Fibroblast of lung (primary cell): ENCODE measurements at places on chromosomes 4 and X. TPM values are rescaled to one million over a fixed set of nuclear protein-coding genes. Genes with fewer than 3 reads are reported as not detected.

DNA sequence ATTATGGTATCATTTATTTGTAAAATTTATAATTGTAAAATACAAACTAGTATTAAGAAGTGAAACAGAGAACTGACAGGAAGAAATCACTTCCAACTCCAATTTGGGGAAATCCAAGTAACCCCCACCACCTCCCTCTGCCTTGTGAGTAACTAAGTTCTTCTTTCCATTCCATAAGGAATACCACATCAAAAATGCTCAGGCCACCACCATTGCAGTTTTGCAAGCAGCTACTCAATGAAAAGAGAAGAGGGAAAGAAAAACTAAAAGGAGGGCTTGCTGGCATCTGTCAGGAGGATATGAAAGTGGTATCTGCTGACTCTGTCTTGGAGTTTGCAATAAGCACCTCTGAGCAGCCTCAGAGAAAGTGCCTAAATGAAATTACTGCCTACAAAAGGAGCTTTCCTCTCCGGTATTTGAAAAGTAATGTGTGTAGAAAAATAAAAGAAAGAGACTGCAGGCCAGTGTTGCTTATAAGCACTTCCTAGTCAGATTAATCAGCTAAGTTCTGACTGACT, 228.7 kb downstream of the OPHN1 start:
- no peaks in the 10 kb centered on the region for H3K27me3 ChIP-seq
- no peak overlapping the region for H3K27ac ChIP-seq
- H3K4me1 ChIP-seq, result no peaks in the 10 kb centered on the region
- no peak overlapping the region for H3K4me3 ChIP-seq

GRCh38 chrX:75968293-75968692, 183.2 kb upstream of the MAGEE2 start:
- DNase-seq, result no peak
- no peak overlapping the region for H3K27ac ChIP-seq
- H3K27me3 ChIP-seq, result no peaks in the 10 kb centered on the region
- H3K4me3 ChIP-seq, result no peak overlapping the region

BRS3 gene
- total RNA-seq, result not detected in 2 replicates

- H3K27me3 ChIP-seq, result no peaks in the 10 kb centered on the region
- H3K27ac ChIP-seq, result no peak overlapping the region
- H3K4me1 ChIP-seq, result peaks cover 13% of the 10 kb centered on the region
- H3K4me3 ChIP-seq, result no peak overlapping the region
Measured at GRCh38 chr4:76637712-76638361, 202.8 kb downstream of the SHROOM3 start.

GRCh38 chr4:41281038-41281634, 24.4 kb downstream of the UCHL1 start:
- H3K4me1 ChIP-seq, result no peaks in the 10 kb centered on the region
- H3K36me3 ChIP-seq, result no peaks in the 10 kb centered on the region
- H3K4me3 ChIP-seq, result no peak overlapping the region
- DNase-seq, result peak; percentile 88
- no peaks in the 10 kb centered on the region for H3K27me3 ChIP-seq

DNA sequence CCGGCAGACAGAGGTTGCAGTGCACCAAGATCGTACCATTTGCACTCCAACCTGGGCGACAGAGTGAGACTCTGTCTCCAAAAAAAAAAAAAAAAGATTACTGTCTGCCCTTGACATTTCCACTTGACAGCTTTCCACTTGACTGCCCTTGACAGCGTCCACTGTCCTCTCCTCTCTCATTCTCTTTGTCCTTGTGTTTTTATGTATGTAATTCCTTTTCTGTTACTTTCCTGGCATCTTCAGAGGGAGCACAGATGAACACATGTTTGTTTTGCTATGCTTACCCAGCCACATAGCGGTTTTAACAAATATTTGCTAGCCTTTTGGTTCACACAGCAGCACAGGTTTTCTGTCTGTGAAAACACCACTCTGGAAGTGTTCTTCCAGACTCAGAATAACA, 26.2 kb downstream of the SYAP1 start:
- no peaks in the 10 kb centered on the region for H3K27me3 ChIP-seq
- no peaks in the 10 kb centered on the region for H3K4me1 ChIP-seq
- peaks cover 6% of the 10 kb centered on the region for H3K36me3 ChIP-seq
- no peak overlapping the region for H3K4me3 ChIP-seq

GPR50 gene
- total RNA-seq, result not detected in 2 replicates

DNA sequence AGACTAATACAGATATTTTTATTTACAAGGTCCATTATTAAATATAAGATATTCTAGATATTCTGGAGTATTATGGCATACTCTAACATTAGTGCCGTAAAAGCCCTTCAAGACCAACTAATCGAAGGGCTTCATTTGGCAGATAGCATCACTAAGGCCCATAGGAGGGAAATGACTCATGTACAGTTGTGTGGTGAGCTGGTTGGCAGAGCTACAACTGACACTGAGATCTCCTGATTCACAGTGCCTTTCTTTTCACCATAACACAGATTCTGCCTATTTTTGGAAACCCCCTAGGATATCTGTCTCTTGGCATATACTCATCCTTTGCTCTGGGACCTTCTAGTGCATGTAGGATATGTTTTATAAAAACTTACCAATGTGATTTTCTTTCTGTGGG, 201.7 kb upstream of the AFF2 start:
- H3K27me3 ChIP-seq, result no peaks in the 10 kb centered on the region
- peak; percentile 66 for DNase-seq
- no peaks in the 10 kb centered on the region for H3K36me3 ChIP-seq
- no peak overlapping the region for H3K27ac ChIP-seq

DNA sequence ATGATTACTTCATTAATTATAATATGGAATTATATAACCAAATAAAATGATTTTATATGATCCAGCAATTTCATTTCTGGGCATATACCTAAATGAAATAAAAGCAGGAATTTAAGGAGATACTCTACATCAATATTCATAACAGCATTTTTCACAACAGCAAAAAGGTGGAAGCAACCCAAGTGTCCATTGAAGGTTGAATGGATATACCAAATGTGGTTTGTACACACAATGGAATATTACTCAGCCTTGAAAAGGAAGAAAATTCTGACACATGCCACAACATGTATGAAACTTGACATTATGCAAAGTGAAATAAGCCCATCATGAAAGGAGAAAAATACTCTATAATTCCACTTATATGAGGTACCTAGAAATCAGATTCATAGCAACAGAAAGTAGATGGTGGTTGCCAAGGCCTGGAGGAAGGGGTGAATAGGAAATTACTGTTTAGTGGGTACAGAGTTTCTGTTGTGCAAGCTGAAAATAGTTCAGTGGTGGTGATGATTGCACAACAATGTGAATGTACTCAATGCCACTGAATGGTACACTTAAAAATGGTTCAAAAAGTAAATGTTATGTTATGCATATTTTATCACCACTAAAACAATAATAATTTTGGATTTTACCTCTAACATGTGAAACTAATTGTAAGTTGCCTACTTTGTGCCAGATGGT, 471.5 kb downstream of the SPRY1 start:
- no peaks in the 10 kb centered on the region for H3K4me1 ChIP-seq
- H3K4me3 ChIP-seq, result no peak overlapping the region
- no peaks in the 10 kb centered on the region for H3K36me3 ChIP-seq
- no peak for DNase-seq

DNA sequence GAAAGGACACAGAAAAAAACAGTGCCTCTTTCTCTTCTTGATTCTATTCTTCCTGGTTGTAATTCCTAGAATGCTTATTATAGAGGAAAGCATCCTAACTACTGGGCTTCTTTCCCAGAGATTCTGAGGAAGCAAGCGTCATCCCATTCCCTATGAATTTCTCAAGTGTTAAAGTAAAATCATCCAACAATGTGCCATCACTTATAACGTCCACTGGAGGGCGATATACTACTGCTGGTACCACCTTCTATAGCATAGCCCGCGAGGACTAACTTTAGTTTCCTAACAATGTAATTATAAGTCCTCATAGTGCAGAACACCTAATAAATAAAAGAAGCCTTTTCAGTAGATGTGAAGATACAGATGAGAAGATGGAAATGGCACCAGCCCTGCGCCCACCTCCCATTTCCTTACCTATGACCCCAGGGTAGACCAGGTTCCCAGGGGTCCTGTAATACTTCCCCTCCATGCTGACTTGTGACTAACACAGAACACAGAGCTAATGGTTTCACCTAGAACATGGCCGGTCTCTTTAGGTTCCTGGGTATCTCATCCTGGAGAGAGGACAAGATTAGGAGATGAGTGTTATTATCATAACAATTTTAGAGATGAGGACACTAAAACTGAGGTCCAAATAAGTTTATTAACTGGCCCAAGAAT, 4.2 kb downstream of the CENPVL3 start:
- H3K36me3 ChIP-seq, result no peaks in the 10 kb centered on the region
- H3K4me3 ChIP-seq, result no peak overlapping the region
- H3K27ac ChIP-seq, result no peak overlapping the region
- H3K27me3 ChIP-seq, result peaks cover 11% of the 10 kb centered on the region

- H3K36me3 ChIP-seq, result no peaks in the 10 kb centered on the region
- DNase-seq, result peak; percentile 2
- peak overlapping the region; percentile 49 for H3K27ac ChIP-seq
- no peaks in the 10 kb centered on the region for H3K27me3 ChIP-seq
- no peak overlapping the region for H3K4me3 ChIP-seq
Measured at GRCh38 chr4:114076899-114077570, 97.6 kb upstream of the ARSJ start.

DNA sequence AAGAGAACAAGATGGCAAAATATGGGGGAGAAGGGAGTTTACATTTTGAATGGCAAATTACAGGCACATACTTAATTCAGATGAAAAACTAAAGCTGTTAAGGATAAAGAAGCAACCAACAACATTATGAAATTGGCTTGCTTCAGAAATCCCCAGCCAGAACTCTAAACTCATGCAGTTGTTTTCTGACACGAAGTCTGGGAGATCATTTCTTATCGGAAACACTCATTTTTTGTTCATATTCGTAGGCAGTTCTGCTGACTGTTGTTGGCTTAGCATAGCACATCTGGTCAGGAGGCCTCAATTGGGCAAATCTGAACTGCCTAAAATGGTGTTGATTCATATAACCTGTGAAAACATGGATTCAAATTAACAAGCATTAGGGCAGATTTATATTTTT, 33.0 kb upstream of the ARHGAP6 start:
- no peak overlapping the region for H3K27ac ChIP-seq
- peak; percentile 27 for DNase-seq
- H3K4me3 ChIP-seq, result no peak overlapping the region
- no peaks in the 10 kb centered on the region for H3K36me3 ChIP-seq
